ENCODE measurements at places on chromosomes 11 and 22.

DNA sequence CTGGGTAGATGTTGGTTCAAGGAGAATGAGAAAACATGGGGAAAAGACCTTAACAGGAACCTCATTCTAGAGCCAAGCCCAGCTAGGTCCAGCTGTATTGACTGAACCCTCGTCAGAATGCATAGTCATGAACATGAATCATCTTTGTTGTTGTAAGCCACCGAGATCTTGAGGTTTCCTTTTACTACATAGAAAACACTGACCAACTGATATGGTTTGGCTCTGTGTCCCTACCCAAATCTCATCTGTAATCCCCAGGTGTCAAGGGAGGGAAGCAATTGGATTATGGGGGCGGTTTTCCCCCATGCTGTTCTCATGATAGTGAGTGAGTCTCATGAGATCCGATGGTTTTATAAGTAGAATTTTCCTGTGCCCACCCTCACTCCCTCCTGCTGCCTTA is 19.4 kb upstream of the PHOX2A start:
- no peak for DNase-seq

DNA sequence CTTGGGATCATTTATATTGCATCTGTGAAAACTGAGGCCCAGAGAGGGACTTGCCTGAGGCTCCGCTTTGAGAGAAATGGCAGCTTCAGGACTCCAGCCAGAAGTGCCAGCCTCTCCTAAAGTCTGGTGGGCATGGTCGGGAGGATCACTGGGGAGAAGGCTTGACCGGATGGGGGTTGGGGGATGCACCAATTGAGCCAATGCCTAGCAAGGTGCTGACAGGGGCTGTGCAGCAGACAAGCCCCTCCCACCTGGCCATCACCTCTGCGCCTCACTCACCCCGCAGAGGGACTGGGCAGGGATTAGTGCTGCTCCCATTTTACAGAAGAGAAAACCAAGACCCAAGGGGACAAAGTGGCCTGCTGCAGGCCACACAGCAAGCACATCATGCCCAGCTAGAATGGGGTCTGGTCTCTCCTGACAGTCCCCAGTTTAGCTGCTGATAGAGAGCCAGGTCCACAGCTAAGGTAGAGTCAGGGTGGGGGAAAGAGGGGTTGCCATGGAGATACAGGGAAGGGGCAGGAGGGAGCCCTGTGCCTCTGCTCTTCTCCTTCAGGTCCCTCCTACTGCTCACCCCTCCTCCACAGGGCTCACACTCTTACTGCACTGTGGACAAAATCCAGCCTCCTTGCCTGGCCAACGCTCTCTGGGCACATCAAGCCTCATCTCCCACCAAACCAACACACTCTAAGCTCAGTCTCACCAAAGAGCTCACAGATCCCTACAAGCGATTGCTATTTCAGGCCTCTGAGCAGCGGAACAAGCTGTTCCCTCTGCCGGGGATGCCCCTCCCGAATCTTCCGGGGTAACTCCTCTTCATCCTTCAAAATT is 29.5 kb downstream of the TEF start:
- no peak for DNase-seq

- DNase-seq, result no peak
Measured at GRCh38 chr11:89293965-89294679, 116.4 kb downstream of the TYR start.

- no peak for DNase-seq
Measured at GRCh38 chr11:119828006-119828405, 99.0 kb upstream of the NECTIN1 start.

DNA sequence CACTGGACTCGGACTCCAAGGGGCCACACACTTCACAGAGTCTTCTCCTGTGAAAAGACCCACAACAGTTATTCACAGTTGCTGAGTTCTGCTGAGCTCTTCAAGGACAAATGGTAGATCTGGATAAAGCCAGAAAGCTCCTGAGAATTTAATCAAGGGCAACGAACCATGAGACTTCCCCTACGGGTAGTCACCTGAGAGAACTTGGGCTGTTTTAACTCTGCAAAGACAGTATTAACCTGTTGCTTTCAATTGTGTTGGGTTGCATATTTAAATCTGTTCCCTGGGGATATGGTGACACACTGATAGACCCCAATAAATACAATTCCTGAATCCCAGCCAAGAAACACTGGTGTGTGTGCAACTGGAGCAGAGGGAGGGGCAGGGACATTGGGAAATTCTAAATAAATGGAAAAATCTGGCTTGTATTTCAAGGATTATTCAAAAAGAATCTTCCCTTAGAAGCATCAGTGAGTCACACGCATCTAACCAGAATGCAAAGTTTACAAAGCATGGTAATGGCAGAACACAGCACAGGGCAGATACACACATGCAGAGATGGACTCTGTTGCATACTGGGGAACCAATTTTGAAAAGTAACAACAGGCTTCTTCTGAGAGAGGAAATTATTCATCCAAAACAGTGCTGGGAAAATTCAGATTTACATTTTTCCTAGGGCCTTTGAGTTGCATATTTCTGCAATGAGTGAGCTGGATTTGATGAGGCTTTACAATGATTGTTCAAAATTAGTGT is 4.0 kb downstream of the KCNJ1 start:
- DNase-seq, result no peak

Data from NCI-H2107 (cell line).